ENCODE measurements at places on chromosomes 2 and 18.

GRCh38 chr2:136645236-136645828 is 120.0 kb upstream of the THSD7B start:
- DNase-seq: no peak

DNA sequence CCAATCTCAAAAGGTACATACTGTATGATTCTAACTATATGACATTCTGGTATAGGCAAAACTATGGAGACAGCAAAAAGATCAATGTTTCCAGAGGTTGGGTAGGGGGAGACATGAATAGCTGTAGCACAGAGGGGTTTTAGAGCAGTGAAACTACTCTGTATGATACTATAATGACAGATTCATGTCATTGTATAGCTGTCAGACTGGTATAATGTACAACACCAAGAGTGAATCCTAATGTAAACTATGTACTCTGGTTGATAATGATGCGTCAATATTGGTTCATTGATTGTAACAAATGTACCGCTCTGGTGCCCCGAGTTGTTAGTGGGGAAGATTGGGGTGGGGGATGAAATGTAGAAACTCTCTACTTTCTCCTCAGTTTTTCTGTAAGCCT is 172.4 kb upstream of the SPOPL start:
- DNase-seq: no peak

DNA sequence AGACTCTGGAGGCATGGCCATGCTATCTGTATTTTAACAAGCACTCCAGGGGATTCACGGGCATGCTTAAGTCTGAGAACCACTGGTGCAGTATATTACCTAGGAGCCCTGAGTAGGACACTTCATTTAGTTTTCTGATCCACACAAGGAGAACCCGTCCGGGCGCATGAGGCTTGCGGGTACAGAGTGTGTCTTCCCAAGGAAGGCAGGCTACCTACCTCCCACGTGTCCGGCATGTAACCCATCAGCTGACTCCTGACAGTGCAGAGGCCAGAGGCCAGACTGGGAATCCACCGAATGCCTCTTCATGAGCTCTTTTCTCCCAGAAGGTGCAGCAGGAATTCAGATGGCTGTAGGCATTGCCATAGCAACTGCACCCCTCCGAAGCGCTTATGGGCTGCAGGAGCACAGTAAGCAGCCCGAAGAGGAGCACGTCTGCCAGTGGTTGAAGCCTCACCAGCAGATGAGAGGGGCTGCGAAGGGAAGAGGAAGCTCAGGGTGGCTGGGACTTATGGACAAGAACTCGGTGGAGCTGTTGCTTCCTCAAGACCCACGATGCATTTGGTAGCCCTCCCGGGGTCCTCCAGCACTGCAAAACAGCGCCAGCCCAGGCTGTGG is 33.8 kb upstream of the DNMT3A start:
- no peak for DNase-seq

- peak; percentile 16 for DNase-seq
Observed at GRCh38 chr18:23135550-23136325, 453 bp downstream of the CABLES1 start.

DNA sequence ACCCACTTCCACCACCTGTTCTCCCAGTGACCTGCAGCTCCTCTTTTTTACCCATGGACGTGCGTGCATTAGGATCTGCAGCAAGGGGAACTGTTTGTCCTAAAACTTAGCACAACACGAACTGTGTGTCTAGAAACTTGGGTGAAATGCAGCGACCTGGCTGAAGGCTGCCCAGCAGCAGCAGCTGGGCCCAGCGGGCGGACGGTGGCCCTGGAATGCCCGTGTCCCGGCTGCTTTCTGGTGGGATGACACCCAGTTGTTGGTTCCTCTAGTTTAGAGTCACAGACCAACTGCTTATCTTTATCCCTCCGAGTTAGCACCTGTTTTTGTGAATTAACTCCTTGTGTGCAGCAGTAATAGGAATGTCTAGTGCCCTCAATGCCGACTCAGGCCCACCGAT is 61.9 kb upstream of the PXDN start:
- DNase-seq: no peak

DNA sequence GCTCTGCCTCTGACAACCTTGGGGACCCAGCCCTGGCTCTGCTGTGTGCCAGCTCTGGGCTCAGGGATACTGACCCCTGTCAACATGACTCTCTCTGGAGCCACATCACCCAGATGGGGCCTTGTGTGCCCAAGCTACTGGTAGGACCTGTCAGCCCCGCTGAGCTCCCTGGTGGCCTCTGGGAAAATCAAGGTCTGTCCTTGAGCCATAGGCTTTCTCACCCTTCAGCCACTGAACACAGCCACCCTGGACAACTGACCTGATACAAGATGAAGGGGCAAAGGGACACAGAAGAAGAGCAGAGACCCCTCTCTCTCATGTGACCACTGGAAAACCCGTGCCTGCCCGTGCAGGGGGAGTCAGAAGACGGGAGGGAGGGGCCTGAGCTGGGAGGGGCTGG is 7.8 kb downstream of the CCDC74A start:
- DNase-seq: no peak

GRCh38 chr2:203018181-203018580 is 3.5 kb downstream of the NBEAL1 start:
- no peak for DNase-seq

DNA sequence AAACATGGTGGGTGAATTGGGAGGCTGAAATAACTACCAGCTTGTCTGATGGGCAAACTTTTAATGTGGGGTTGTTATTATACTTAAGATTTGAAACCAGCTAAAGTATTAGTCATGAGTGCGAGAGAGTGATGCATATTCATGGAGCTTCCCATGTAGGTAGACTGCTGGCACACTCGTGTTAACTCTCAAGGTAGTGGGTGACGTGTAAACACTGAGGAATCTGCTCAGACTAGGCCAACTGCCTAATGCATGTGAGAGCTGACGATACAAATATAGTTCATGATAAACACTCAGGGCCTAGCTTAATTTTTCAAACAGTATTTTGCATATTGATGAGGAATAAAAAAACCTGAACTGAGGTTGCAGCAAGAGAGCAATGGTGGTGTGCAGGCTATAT is 1165.7 kb upstream of the PIK3C3 start:
- no peak for DNase-seq

DNA sequence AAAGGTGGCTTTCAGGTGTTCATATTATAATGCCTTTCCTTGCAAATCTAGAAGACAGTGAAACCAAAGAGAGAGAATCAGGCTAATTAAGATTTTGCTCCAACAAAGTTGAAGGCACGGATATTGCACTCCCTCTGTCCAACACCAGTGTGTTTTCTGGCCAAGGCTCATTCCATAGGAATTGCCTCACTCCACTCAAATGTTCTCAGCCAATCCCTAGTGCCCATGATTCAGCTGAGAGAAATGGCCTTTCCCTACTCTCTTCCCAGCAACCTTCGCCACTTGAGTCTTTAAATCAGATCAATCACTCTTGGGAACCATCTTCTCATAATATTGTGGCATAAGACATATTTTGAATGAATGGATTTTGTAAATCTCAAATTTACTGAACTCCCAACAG is 768.2 kb upstream of the ACVR2A start:
- no peak for DNase-seq

GRCh38 chr2:46169467-46169866 is 127.7 kb upstream of the EPAS1 start:
- no peak for DNase-seq

- DNase-seq: no peak
Observed at GRCh38 chr2:119179991-119180390, 21.4 kb upstream of the C1QL2 start.

DNA sequence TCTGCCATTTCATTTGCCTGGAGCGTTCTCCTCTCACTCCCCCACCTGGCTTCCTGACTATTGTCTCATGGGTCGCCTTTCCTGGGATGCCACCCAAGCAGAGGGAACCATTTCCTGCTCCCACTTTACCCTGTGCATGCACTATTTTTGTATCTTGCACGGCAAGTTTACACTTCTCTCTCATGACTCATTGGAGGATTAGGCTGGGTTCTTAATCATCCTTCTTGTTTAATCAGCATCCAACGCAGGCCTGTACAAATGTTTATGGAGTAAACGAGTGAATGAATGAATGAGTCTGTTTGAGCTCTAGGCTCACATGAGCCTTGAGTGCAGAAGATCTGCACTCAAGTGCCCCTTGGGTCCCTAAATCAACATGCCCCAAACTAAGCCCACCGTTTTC is 3.8 kb upstream of the ARHGAP25 start:
- no peak for DNase-seq

GRCh38 chr18:13006531-13007247 is 15.5 kb downstream of the CEP192 start:
- no peak for DNase-seq

GRCh38 chr2:37667704-37668103 is 3.7 kb downstream of the CDC42EP3 start:
- no peak for DNase-seq

GRCh38 chr2:135845997-135846396 is 9.0 kb upstream of the LCT start:
- no peak for DNase-seq
